ENCODE measurements at places on chromosomes 3 and 15. TPM values are rescaled to one million over a fixed set of nuclear protein-coding genes. Genes with fewer than 3 reads are reported as not detected.

CFAP20DC gene
- total RNA-seq, result 0.57 TPM

DNA sequence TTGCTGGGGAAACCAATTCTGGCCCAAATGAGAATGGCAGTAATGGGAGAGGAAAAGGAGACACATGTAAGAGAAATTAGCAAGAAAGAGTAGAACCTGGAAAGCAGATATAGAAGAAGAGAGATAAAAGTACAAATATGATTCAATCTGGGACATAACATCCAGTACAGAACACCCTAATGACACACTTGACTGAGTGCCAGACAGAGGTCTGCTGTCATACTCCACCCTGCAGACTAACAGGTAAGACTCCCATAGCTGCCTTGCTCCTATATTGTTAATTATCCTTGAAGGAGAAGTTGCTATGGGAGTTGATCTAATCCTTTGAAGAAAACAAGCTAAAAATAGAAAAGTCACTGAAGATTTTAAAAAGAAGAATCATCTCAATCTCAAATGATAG lies 21.1 kb downstream of the CCPG1 start:
- no peak for DNase-seq

- no peak for DNase-seq
These were observed 69.5 kb upstream of the KCNAB1 start for GRCh38 chr3:156050918-156051317.

GRCh38 chr15:66862111-66862939 lies 160.3 kb downstream of the SMAD6 start:
- DNase-seq, result no peak
